H4 (cell line): ENCODE measurements at places on chromosomes 4 and X.

- DNase-seq: no peak
Measured at GRCh38 chr4:85298037-85298436, 176.9 kb upstream of the ARHGAP24 start.

GRCh38 chr4:26077756-26078155, 163.7 kb downstream of the SMIM20 start:
- DNase-seq: no peak

DNA sequence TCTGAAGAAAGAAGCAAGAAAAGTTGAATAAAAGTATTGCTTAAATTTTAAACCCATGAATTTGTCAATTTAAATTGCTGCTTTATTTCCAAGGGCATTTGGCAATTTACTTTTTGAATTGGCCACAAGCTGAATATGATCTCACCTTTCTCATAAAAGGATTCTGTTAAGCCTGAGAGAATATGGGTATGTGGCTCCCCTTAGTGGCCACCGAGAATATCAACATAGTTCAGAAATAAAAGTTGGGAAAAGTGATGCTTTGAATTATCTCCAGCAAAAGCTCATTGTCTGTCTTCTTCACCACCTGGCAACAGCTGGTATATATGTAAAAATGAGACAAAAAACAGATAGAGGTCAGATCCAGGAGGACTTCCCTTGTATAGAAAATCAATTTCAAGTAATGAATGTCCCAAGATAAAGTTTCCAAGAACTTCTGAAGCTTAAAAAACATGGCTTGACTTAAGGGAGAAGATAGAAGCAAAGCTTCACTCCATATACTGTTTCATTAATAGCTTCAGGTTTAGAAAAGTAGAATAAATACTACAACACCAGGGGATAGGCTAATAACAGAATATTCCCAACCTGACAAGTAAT, 290.7 kb upstream of the FAM241A start:
- DNase-seq: peak; percentile 53

GRCh38 chr4:41216294-41217019, 2.1 kb upstream of the APBB2 start:
- peak; percentile 89 for DNase-seq

DNA sequence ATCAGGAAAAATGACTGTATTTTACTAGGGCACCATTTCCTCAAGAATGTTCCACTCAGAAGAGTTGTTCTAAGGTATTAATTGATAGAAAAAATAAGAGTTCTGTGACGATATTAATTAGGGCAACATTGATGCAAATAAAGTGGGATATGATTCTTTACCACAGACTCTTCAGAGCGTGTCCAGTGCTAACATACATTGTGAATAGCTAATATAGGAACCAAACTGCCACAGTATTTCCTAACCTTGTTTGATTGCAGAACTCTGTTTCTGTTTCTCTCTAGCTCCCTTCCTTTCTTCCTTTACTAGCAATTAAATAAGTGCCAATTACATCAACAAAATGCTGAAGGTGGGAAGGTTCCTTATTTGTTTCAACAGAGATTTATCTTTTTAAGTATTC, 154.1 kb upstream of the CPEB2 start:
- no peak for DNase-seq

DNA sequence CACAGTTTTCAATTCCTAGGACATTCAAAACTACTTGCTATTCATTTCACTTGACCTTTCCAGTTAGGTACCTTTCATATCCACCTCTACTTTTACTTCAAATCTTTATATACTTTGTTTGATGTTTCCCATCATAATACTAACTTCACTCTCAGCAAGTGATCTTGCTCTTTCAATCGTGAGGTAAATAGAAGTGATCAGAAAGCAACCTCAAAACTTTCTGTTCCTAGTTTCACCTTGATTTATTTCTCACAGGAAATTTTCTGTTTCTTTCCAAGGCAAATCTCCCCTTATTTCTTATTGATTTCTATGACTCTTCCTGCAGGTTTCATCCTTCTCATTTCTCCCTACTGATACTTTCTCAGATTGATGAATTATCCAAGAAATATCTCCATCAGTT, 623.5 kb downstream of the FSTL5 start:
- no peak for DNase-seq

GRCh38 chrX:10387011-10387410, 230.2 kb downstream of the CLCN4 start:
- DNase-seq: no peak

DNA sequence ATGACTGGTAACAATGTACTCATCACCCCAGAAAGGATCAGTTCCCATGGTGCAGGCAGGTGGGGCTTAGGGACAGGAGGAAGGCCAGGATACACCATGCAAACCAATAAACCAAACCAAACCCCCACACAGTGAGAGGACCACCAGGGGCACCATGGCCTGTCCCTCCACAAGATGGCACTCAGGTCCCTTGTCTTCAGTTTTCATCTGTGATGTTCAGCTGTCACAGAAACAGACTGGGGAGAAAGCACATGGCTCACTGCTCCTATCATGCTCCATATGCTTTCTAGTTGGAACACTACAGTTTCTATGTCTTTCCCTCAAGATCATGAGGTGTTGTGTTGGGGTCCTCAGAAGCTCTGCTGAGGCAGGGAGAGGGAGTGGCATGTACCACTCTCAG, 10.1 kb downstream of the HS3ST1 start:
- peak; percentile 31 for DNase-seq

DNA sequence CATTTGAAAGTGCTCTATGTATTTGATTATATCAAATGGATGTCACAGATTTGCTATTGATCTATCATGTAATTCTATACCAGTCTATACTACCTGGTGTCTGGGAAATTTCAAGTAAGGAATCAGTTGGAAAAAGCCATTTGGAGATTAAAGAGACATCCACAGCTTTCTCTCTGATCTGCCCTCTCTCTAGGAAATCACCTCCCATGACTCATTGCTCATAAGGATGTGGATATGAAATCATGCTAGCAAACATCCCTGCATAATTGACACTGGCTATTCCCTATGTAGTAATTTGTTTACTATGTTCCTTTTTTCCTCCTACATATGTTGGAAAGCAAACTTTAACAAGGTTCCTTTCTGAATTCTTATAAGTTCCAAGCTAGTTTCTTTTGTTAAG, 94.3 kb downstream of the TEX13A start:
- no peak for DNase-seq

DNA sequence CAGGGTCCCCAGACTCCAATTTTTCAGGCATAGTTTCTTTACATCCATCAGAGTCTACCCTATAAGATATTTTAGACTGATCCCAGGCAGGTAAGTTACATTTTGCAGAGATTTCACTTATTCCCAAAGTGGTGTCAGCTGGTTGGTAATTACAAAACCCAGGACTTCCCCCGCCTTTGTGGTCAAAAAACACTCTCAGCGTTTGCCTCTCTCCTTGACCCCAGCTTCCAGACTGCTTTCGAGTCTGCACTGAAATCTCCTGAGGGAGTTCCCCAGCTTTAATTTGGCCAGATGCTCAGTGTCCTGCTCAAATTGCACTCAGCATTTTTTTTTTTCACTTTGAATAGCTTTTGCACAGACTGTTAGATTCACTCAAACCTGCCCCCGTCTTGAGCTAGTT, 11.2 kb upstream of the AMOT start:
- no peak for DNase-seq

DNA sequence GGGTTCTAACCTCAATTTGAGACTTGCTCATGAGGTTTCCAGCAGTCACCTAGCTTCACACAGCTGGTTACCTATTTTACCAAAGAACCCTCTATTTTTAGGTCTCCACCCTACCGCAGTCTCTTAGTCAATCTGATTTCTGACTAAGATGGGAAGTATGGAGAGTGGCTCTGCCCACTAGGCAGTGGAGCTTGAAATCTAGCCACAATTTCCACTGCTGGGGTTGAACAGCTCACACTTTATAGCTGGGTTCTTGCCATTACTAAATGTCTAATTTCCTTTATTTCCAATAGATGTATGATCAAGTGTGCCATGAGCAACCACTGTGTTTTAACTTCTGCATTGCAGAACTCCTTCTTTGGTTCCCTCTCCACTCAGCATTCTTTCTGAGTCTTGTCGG, 43.1 kb downstream of the GASK1B start:
- DNase-seq: no peak

DNA sequence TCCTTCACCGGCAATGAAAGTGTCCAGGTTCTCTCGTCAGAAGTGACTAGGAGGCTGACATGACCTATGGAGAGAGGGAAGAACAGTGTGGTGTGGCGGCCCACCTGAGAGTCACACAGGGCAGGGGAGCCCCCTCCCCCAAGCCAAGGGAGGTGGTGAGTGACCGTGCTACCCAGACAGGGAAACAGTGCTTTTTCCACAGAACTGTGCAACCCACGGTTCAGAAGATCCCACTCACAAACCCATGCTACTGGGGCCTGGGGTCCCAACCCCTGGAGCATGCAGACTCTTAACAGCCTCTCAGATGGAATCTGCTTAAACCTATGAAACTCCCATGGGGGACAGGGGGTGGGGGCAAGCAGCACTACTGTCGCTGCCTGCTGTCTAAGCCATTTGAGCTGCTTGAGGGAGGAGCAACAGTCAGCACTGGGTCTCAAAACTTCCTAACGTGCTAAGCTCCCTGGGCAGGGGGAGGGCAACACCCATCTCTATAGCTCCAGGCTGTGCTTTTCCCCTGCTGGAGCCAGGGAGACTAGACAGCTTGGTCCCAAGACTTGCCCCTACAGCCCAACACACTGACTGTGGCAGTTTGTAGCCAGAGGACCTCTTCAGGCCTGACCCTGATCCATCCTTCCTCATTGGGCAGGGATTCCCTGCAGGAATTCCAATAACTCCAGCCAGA, 850.4 kb upstream of the AADAT start:
- DNase-seq: no peak

GRCh38 chrX:155874571-155875244, 6.4 kb upstream of the VAMP7 start:
- DNase-seq: no peak

GRCh38 chrX:46722742-46723568, 36.0 kb downstream of the SLC9A7 start:
- DNase-seq: no peak

DNA sequence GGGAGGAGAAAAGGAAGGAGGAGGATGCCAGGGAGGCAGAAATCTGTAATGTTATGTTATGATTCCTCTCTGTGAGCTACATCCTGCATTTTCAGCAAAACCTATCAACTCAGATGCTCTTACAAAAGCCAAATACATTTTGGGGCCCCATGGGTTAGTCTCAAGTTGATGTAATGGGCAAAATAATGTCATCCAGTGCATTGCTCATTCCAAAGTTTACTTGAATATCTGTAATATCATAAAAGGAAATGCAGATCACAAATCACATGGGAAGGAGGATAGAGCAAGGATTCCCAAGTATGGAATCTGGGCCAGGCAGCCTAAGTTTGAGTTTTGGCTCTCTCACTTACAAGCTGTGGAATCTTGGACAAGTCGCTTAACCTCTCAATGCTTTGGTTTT, 74.9 kb upstream of the SOD3 start:
- DNase-seq: no peak

- no peak for DNase-seq
Measured at GRCh38 chr4:24923550-24923949, 10.7 kb upstream of the CCDC149 start.

DNA sequence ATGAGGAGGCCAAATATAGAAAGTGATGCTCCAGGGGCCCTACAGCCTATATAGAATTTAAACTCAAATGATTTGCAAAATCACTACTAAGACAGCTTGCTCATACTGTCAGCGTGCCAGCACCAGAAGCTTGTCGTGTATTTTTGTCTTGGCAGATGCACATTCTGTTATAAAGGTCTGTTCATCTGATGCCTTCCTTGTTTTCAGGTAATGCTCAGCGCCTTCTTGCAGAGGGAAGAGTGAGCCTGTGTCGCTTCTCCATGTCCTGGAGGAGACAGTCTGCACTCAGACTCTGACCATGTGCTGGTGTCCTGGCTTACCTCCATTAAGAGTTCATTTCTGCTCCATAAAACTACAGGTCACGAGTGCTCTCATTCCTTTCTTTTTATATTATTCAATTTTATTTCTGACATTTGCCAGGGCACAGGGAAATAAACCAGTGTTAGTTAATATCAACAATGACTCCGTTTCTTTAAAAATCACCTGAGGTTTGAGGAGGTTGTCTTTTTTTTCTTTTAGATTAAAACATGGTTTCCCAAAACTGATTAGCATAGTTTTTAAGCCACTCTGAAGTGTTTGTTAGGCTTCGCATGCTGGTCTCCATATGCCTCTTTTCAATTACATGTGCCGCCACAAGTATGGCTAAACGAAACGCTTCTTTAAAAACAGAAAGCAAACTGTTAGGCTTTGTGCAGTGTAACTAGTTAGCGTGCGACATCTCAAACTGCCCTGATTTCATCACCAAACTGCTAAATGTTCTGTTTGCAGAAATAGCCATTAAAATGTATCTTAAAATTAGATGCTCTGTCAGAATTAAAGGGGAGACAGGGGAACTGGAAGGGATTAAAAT, 215.2 kb upstream of the GK2 start:
- no peak for DNase-seq

- DNase-seq: peak; percentile 64
Measured at GRCh38 chr4:174423257-174423944, 98.9 kb downstream of the HPGD start.

- no peak for DNase-seq
Measured at GRCh38 chrX:29237972-29238371, 650.7 kb downstream of the IL1RAPL1 start.

GRCh38 chrX:31580227-31580626, 508.4 kb upstream of the FTHL17 start:
- peak; percentile 49 for DNase-seq

GRCh38 chr4:17230727-17231126, 281.2 kb downstream of the QDPR start:
- DNase-seq: no peak

GRCh38 chrX:51459125-51459524, 37.3 kb downstream of the NUDT11 start:
- DNase-seq: peak; percentile 6

GRCh38 chrX:65451663-65452062, 82.9 kb downstream of the LAS1L start:
- DNase-seq: no peak

- DNase-seq: no peak
Measured at GRCh38 chrX:22788221-22788620, 211.5 kb upstream of the DDX53 start.

DNA sequence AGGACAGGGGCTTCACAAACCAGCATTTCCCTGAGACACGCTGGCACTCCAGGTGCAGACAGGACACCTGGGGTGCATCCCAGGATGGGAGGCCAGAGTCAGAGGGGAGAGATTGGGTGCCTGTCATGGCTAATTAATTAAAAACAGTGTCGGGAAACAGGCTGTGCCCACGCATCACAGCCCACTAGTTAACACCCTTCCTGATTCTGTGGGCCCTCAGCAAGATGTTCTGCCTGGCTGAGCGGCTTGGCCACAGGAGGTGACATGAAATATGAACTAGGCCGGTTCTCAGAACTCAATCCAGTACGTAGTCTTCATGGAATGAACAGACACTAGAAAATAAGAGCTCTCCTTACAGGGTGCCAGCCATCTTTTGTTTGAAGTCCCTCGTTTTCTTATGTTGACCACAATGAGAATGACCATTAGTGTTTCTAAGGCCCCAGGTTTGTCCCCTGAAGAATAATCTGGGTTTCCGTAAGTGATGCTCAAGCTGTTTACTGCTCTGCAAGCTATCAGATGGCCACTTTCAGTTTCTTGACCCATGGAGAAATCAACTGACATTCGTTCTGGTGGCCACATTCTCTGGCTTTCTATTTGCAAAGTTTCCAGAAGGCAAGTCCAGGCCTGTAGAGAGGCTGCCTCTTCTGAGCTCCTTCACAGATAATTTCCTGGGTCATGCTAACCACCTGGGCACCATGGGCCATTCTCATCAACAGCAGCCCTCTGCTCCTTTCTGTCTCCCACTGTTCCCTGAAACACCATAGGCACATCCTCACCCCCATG, 72.3 kb downstream of the SLC34A2 start:
- DNase-seq: no peak
